ENCODE measurements at places on chromosomes 1 and 21.

DNA sequence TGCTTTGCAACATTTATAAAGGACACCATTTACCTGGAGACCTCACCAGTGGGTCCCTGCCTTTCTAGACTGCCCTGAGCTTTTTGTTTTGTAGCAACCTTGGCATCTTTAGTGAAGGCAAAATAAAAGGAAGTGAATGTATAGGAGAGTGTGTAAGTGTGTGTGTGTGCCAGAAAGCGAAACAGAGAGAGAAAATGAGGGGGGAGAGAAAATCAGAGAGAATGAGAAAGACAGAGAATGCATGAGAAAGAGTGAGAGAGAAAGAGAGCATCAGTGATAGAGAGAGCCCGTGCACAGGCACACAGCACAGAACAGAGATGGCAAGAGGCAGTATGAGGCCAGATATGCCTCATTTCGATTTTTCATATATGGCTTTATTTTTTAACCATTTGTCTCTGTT is 57.5 kb downstream of the HSD3B1 start:
- DNase-seq = no peak

- no peak for DNase-seq
These were observed 388.4 kb downstream of the DISC1 start for GRCh38 chr1:232014941-232015340.

GRCh38 chr21:23217597-23217996 is 2219.4 kb downstream of the NCAM2 start:
- no peak for DNase-seq

- no peak for DNase-seq
These were observed 40.0 kb downstream of the COQ8A start for GRCh38 chr1:226980122-226980560.

GRCh38 chr1:167635156-167635648 is 5.2 kb downstream of the RCSD1 start:
- DNase-seq = no peak

Data from frontal cortex (tissue), 4 donors.